ENCODE measurements at places on chromosomes 3 and 15.

GRCh38 chr3:43616034-43616433 lies 5.8 kb downstream of the ANO10 start:
- no peak for DNase-seq

DNA sequence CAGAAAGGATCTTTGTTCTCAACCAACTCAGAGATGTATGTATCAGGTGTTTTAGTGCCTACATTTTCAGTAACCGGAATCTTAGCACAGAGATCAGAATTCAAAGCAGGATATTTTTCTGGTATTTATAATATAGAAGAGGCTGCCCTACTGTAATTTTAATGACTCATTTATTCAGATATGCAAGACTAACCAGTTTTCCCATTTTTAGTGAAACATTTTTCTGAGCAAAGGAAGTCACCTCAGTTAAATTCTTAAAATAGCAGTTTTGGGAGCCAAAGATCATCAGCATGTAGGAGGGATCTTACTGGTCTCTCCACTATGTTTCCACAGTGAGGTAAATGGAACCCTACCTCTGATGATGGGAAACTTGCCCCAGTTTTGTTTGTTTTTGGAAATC lies 42.0 kb downstream of the SRP14 start:
- no peak for DNase-seq

- no peak for DNase-seq
Measured at GRCh38 chr3:190617185-190617584, 103.3 kb downstream of the IL1RAP start.

GRCh38 chr3:177657243-177657642 lies 460.0 kb upstream of the TBL1XR1 start:
- DNase-seq, result no peak

DNA sequence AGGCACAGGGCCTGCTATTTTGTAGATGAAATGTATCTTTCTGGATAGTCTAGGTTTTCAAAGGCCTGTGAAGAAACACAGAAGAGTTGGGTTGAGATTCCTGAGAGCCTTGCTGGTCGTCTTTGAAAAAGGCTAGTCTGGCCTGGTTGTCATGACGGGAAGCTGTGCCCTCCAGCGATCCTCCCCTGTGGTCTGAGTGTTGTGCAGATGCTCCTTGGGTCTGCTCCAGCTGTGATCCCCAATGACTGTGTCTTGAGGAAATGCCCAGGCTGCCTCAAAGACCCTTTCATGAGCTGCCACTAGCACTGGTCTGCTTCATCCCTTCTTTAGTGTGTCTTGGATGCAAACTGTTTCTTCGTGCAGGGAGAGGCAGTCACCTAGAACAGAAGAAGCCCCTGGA lies 111.0 kb upstream of the SYNPR start:
- DNase-seq, result no peak

All from retina (tissue), 1 donor.